ENCODE measurements at places on chromosomes 3 and 15.

GRCh38 chr3:194278186-194278845 lies 72.8 kb downstream of the CPN2 start:
- peak; percentile 6 for DNase-seq

GRCh38 chr3:7385635-7386034 lies 524.7 kb downstream of the GRM7 start:
- DNase-seq = no peak

DNA sequence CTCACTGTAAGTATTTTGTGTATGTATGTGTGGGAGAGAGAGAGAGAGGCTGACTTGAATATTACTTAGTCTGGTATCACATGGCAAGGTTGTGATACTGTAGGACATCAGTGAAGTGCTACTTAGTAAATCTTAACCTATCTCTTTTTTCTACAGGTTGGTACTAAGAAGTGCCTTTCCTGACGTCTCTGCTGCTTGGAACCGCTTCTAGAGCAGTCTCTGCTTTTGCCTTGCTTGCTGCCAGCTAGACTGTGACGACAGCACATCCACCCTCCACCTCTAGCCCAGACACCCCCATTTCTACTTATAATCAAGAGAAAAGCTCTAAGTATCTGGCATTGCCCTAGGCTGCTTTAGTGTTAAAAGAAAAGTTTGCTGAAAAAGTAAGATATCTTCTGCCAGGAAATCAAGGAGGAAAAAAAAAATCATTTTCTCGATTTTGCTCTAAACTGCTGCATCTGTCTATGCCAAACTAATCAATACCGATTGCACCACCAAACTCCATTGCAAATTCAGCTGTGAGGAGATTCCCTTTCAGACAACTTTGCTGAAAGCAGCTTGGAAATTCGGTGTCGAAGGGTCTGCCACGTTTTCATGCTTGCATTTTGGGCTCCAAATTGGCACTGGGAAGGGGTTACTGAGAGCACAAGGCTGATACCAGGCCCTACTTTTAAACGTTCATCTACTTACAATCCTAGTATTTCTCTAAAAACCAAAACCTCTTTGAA lies 30.7 kb downstream of the MBNL1 start:
- DNase-seq = no peak

GRCh38 chr3:154115332-154115731 lies 5.9 kb upstream of the ARHGEF26 start:
- DNase-seq = no peak

DNA sequence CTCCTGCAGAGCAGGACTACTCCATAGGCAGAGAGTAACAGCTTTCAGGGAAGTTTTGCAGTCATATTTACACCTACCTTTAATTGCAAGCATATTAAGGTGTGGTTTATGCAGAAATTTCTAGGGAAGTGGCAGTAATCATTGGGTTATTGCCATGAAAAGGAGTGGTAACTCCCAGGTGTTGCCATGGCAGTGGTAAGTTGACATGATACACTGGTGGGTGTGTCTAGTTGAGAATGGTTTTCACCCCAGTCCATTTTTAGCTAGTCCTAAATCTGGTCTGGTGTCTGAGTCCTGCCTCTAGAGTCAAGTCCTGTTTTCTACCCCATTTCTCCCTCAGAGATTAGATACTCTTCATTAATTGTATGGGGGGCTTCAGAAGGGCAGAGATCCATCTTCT lies 128.4 kb upstream of the GMNC start:
- DNase-seq = no peak

DNA sequence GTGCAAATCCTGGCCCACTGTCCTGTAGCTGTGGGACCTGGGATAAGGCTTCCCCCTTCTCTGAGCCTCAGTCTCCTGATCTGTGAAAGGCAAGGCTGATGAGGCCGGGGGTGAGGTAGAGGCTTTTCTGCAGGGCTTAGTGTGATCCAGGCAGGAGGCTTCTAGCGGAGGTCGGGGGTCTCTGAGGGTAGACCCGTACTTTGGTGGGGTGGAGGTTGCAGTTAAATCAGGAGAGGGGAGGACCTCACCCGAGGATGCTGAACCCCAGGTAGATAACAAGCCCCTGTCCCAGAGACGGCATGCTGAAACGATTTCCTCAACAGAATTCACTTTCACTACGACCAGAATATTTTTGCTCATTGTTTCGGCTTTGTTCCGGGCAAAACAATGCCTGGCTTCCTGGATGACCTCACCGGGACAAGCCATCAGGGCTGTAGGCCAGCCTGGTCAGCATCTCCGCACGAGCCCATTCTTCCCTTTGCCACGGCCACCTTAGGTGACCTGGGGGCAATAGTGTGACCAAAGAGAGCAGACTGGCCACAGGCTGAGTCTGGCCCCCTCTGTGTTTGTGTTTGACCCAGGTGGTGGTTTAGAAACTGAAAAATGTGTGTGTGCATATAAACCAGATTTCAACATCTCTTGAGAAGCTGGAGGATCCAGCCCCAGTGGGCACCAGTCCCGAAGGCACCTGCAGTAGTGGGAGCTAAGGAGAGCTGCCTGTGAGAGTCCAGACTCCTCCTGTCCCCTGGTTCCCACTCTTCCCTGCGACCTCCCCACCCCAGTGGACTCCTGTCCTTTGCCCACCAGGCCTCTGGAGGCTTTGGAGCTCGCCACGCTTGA lies 33.0 kb downstream of the SLC6A6 start:
- DNase-seq = no peak

DNA sequence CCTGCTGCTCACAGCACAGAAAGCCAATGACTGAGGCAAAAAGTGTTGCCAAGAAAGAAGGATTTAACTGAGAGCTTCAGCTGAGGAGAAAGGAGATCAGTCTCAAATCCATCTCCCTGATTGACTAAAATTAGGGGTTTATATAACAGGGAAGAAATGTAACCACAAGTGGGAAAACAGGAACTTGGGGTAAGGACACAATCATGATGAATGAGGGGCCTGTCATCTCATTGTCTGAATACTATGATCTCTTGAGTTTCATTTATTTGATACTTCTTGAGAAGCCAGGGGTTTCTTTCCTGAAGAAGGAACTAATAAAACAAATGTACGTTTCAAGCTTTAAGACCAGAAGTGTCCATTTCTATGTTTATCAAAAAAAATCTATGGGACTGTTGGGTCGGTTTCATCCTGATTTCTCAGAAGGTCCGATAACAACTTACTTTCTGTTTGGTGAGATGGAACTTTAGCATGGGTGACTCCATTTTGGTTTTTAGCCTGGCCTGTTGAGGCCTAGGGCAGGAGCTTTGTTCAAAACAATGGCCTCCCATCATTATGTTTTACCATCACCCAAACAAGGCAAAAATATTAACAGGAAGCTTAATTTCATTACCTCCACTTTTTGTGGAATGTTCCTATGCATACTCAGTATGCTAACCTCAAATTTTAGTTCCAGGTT lies 76.6 kb upstream of the PIAS1 start:
- no peak for DNase-seq

DNA sequence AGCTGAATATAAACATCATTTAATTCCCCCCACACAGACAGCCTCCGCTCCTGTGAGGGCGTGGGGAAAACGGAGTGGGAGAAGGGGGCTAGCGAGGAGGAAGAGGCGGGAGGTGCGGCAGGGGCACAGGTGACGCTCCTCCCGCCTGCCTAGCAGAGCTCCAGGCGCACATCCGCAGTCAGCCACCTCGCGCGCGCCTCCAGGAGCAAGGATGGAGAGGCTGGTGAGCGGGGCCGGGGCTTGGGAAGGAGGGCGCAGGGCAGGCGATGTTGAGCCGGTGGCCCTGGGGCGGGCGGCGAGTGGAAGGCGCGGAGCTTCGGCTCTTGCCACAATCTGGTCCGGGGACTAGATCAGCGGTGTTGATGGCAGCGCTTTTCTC lies at the start of gene CD200:
Gene CD200 (plus strand): TSS at position 155 of the 379 bp plus-strand sequence. CDS start 57 bp downstream, at position 212.
- DNase-seq = no peak

- DNase-seq = no peak
Observed at GRCh38 chr3:45555086-45555591, 39.4 kb upstream of the LIMD1 start.

- DNase-seq = no peak
Observed at GRCh38 chr15:89593018-89593417, 17.7 kb downstream of the TICRR start.

DNA sequence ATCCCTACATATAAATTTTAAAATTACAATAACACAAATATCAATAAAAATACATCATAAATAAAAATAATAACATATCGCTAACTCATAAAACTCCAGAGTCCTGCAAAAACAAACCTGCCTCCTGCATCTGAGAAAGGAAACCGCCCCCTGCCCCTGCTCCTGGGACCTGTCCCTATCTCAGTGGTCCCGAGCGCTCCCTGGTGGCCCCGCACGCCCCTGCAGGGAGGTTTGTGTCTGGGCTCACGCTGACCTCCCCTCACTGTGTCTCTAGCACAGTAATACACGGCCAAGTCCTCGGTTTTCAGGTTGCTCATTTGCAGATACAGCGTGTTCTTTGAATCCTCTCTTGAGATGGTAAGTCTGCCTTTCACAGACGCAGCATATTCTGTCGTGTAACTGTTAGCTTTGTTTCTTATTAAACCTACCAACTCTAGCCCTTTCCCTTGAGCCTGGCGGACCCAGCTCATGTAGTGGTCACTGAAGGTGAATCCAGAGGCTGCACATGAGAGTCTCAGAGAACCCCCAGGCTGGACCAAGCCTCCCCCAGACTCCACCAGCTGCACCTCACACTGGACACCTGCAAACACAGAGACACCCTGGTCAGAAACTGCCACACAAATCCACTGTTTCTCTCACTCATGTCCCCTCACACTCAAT lies 554.1 kb downstream of the GOLGA6L6 start:
- no peak for DNase-seq

DNA sequence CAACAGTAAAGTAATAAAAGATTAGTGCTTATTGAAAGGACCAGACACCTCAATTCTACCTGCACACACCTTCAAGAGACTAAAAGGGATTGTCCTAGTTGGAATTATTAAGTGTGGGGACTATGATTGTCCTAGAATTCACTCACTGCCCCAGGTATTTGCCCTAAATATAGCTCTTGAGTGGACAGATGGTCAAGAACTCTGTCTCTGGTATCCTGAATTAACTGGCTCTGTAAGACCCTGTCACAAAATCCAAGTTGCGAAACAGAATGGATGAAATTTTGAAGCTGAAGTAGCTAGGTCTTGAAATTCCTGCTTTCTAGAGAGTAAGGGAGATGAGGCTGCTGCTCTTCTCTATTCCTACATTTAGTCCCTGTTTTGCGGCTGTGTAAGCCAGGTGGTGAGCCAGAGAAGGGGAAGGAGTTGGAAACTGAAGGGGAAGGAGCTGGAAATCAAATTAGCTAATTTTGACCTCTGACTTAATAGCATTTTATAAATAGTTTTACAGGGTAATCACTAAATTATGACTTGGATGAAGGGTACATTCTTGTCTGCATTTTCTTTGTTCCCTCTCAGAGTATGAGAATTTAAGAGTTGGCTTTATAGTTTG lies 34.5 kb downstream of the KBTBD12 start:
- DNase-seq = no peak

DNA sequence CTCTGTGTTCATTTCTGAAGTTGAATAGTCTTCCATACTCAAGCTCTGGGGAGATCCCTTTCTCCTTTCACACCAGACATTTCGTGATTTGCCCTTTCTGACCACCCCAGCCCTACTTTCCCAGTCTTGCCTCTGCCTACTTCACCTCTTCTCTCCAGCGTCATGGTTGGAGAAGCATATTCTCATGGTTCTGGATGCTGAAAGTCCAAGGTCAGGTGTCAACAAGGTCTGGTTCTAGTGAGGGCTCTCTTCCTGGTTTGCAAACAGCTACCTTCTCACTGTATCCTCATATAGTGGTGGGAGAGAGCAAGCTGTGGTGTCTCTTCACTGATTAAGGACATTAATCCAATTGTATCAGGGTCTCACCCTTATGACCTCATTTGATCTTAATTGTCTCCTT lies 169.4 kb downstream of the IGF1R start:
- no peak for DNase-seq

DNA sequence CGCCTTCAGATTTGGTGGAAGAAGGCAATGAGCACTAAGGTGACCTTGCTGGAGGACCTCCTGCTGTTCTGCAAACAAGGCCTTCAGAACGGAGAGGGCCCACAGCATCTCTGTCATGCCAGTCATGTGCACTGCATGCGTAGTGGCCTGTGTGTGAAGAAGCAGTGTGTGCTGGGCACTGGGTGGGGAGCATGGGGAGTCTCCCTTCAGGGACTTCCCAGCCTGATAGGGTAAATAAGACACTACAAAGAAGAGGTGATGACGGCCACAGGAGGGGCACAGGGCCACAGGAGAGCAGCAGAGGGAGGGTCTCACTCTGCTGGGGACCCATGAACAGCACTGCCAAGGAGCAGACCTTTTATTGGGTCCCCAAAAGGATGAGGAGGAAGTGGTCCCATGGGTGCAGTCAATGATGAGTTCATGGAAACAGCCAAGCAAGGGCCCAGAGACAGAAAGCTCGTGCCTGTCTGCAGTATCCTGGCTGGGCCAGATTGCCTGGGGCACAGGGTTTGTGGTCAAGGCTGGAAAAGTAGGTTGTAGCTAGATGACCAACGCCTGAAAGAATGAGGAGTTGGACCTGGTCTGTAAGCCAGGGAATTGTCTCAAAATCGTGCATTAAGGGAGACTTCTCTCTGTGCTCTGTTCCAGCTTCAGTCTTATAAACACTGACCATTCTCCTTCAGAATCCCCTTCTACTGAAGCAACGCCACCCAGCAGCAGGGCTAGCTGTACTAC lies 67.8 kb upstream of the SEC61A1 start:
- DNase-seq = no peak

DNA sequence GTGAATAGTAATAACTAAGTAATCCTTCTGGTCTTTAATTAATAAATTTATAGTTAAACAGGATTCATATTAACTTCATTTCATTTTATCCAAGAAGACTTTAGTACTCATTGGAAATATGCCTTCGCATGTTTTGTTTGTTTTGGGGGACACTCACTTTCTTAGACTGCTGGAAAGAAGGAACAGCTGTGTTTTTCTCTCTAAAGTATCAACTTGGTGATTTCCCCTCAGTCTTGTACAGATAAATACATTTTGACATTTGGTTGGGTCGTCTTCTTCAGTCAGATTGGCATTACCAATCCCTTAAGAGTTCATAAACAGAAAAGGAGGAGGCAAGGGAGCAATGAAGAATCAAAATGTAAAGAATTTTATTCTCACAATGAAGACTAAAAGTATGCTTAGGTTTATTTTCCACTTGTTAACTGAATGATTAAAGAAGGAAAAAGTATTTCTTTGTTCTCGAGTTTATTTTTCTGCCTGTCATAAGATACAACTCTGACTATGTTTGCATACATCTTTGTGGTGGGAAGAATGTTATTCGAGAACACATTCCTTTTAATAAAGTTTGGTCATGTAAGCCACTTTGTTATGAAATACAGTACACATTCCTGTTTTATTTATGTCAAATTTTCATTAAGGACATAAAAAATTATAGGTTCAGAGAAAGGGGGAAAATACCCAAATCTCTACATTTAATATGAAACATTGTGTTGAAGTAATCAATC lies 140.2 kb downstream of the GMNC start:
- DNase-seq = no peak

DNA sequence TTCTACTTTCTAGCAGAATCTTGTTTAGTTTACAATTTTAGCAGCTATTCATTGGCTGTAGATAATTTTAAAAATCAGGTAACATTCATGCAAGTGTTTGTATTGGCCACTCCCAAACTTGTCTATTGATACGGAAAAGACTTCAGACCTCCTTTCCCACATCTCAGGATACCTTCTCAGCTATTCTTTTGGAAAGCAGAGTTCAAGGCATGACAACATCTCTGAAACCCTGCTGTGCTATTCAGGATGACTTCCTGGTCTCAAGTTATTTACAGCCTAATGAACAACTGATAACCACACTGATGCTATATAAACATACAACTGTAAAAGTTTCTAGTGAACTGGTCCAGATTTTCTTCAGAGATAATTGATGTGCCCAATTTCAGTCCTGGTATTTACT lies 55.8 kb downstream of the DZIP3 start:
- no peak for DNase-seq

GRCh38 chr15:85623315-85624049 lies 171.2 kb downstream of the KLHL25 start:
- DNase-seq = no peak

- no peak for DNase-seq
Observed at GRCh38 chr3:184003187-184003967, 14.3 kb downstream of the ABCC5 start.
